ENCODE measurements at places on chromosomes 12 and 14.

DNA sequence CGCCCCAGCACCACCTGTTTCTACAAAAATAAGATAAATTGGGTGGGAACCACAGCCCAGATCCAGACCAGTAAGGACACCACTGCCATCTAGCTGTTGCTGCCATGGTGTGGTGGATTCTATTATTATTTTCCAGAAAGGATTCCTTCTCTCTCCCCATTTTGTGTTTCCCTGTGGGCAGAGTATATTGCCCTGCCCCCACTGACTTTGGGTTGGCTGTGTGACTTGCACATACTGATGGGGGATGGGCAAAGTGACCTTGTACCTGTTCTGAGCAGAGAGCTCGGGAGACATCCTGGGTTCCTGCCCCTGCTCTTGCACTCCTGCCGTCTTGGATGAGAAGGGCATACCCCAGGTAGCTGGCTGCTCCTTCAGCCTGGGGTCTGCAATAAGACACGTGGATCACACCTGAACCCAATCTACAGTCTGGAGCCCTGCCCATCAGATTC is 24.3 kb downstream of the MOAP1 start:
- no peak for DNase-seq

GRCh38 chr12:82952946-82953345 is 266.2 kb downstream of the TMTC2 start:
- no peak for DNase-seq

DNA sequence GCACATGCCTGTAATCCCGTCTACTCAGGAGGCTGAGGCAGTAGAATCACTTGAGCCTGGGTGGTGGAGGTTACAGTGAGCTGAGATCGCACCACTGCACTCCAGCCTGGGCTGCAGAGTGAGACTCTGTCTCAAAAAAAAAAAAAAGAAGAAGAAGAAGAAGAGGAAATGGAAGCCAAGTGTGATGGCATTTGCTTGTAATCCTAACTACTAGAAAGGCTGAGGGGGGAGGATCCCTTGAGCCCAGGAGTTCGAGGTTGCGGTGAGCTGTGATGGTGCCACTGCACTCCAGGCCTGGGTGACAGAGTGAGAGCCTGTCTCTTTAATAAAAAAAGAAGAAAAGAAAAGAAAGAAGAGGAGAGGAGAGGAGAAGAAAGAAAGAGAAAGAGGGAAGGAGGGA is 52.1 kb downstream of the LGMN start:
- no peak for DNase-seq

DNA sequence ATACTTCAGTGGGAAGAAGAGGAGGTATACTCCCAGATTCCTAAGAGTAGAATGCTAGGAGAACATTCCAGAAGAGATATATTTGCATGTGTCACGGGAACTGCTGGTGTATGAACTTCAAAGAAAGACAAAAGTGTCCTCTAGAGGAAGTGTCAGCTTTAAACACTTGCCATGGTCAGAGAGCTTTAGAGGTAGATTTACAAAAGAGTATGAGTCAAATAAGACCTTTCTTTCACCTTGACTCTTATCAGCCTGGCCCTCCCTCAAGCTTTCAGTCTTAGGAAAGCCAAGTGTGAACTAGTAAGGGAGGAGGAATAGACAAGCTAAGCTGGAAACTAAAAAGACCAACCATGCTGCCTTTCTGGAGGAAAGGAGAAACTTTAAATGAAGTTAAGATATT is 34.7 kb downstream of the COX8C start:
- DNase-seq = peak; percentile 18

- DNase-seq = no peak
Observed at GRCh38 chr12:68276402-68276930, 23.1 kb upstream of the IL22 start.

DNA sequence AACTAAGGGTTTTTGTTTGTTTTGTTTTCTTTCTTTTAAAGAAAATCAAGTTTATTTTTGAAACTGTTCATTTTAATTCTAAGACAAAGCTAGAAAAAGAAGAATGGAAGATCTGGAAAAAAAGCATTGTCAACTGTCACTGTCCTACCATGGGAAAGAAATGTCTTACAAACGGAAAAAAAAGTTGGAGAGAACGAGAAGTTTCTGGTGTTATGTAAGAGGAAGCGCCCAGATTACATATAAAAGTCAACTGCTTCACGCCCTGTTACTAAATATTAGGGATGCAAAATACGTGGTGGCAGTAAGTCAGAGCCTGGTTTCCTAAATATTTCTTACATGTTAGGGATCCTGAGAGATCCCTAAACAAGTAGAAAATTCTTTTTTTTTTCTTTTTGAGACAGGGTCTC is 14.3 kb upstream of the FBXL14 start:
- no peak for DNase-seq

DNA sequence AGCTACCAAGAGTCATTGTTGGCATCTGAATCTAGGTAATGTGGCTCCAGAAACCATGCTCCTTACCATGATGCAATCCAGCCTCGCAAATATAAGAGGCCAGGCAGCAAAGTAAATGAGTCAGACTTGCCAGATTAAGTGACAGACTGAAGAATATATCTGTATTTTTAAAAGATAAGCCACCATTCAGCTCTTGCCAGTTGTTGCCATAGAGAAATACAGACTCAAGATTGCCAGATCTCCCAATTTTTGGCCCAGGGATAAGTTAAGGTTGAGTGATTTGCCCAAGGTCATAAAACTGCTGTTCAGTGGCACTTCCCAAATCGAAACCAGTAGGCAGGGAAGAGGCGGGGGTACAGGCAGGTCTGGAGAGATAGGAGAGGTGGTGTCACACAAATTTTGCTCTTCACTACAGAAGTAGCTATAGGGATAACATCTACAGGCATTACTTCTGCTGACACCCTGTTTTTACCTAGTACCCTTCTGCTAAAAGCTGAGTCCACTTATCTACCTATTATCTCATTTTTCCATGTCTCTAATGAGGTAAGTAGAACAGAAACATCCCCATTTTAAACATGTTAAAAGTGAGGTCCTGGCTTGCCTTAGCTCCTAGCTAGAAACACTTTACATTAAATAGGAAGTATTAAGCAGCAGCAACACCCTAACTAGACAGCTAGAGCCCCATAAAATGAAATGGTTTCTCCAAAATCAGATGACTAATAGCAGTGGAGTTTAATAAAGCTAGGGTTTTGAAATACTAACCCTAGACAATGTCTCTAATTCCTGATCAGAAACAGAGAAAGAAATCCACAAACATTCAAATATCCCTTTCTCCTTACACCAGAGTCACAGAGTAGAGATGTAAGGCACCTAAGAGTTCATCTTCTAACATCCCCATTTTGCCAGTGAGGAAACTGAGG is 19.5 kb downstream of the DCAF5 start:
- no peak for DNase-seq

DNA sequence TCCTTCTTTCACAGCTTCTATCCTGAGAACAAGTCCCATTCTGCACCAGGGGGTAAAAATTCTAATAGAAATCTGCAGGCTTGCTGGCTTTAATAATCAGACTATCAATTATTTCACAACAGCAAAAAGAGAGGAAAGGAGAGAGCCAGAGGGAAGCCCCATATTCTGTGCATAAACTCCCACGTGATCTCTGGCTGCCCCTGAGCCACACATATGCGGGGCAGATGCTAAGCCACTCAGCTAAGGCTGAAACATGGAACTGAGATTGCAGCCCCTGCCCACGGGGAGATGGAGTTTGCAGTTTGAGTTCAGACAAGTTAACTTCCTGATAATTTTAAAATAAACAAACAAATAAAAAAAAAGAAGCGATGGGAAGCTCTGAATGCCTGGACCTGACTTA is 254.4 kb upstream of the CCDC196 start:
- DNase-seq = no peak

DNA sequence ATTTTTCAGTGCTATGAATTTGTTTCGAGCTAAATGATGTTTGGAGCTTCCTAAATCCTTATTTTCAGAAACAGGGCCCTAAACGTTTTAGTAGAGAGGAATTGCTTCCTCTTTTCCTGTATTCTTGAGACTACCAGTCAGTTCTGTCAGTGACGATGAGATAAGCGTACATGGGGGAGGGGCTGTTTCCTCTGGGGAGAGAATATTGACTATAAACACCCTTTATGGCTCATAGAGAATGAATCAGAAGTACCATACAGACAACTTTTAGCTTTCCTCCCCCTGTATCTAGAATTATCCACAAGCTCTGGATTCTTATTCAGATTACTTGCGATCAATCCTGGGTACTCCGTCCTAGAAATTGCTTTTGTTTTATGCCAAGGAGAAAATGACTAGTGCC is 5.1 kb downstream of the TBK1 start:
- no peak for DNase-seq

DNA sequence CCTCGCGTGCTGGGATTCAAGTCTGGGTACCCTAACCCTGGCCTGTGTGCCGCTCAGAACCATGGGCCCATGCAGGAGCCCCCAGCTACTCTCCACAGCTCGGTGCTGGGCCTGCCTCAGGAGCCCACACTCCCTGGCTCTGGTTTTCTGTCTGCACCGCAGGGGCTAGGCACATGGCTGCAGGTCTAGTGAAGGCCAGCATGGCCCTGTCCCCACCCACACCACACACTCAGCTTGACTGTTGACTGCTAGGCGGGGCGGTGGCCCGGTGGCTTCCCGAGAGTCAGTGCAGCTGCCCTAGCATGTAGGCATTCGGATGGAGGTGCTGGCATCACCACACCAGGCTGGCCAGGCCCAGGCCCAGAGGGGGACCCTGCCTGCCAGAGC is 7.9 kb downstream of the INF2 start:
- no peak for DNase-seq

DNA sequence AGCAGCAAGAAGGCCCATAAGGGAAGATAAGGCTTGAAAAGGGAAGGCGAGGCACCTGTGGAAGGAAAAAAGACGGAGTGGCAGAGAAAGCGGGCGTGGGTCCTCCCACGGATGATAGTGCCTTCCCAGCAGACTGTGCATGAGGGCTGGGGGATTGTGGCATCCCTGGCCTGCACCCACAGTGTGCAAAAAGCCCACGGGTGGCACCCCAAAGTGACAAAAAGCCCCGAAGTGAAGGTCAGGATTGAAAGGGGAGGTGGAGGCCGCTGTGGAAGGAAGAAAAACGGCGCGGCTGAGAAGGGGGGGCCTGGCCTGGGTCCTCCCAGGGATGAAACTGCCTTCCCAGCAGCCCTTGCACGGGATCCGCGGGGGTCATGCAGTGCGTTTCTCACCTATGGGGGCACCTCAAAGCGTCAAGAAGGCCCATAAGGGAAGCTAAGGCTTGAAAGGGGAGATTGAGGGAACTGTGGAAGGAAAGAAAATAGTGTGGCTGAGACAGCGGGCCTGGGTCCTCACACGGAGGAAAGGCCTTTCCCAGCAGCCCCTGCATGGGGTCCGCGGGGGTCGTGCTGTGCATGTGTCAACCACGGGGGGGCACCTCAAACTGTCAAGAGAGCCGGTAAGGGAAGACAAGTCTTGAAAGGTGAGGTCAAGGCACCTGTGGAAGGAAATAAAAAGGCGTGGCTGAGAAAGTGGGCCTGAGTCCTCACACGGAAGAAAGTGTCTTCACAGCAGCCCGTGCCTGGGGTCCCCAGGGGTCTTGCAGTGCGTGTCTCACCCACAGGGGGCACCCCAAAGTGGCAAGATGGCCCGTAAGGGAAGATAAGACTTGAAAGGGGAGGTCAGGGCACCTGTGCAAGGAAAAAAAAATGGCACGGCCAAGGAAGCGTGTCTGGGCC is 274.1 kb downstream of the ALG10 start:
- DNase-seq = no peak

DNA sequence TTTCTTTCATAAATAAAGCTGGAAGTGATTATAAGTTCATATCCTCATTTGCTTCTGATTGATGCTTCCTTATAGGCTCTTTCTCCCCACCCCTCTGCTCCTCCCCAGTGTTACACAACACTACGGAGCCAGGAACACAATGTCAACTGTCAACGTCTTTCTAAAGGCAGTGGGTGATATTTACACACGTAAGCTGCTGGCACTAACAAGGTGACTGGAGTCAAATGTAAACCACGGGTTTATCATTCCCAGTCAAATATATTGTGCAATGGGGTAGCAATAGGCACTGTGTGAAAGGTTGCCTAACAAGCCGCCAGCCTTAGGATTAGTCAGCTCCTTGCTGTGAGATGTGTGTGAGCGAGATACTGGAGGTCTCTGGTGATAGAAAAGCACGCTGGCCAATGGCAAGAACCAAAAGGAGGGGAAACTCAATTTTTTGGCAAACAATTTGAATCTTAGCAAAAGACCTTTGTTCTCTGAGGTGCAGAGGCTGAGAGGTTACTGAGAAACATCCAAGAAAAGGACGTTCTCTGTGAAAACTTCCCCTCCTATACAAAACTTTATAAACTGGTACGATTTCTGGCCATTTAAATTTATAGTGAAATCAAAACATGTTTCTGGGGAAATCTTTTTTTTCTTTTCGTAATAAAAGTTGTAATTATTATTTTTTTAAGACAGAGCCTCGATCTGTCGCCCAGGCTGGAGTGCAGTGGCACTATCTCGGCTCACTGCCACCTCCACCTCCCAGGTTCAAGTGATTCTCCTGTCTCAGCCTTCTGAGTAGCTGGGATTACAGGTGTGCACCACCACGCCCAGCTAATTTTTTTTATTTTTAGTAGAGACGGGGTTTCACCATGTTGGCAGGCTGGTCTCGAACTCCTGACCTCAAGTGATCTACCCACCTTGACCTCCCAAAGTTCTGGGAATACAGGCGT is 22.3 kb upstream of the HECTD1 start:
- DNase-seq = no peak

GRCh38 chr12:108318472-108319275 is 20.4 kb downstream of the CMKLR1 start:
- no peak for DNase-seq

GRCh38 chr12:54870617-54871016 is 16.3 kb downstream of the MUCL1 start:
- DNase-seq = no peak

DNA sequence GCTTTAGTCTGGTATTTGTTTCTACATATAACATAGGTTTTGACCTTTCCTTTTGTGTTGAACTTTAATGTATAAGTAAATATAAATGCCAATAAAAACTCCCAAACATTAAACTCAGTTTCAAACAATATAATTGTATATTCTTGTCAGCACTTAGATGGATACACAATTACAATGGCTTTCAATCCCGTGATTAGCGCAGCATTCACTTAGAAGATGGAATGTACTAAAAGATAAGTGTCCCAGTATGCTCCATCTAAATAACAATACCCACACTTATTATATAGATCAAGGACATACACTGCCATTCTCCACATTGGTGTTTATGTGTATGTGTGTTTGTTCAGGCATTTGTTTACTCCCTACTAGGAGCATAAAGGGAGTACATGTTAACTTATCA is 193.1 kb downstream of the SOX5 start:
- no peak for DNase-seq

DNA sequence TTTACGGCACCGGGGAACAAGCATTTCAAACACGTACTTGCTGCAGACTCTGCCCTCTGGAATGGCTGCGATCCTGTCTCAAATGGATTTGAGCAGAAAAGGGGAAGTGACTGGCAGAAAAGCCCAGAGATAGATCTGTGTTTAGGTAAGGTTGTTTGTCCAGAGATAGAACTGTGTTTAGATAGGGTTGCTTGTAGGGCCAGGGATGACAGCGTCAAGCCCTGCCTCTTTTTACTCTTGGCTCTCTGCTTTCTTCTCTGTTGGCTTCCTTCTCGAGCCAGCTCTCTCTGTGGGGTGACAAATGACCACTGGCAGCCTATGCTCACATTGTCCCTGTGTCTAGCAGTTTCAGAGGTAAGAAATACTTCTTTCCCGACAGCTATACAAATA is 11.4 kb downstream of the DGLUCY start:
- DNase-seq = no peak
